ENCODE measurements at places on chromosomes 1 and 21.

- DNase-seq = no peak
Measured at GRCh38 chr1:19367584-19368041, 55.5 kb downstream of the SLC66A1 start.

GRCh38 chr1:114756949-114757454, 782 bp downstream of the CSDE1 start:
- DNase-seq = no peak

DNA sequence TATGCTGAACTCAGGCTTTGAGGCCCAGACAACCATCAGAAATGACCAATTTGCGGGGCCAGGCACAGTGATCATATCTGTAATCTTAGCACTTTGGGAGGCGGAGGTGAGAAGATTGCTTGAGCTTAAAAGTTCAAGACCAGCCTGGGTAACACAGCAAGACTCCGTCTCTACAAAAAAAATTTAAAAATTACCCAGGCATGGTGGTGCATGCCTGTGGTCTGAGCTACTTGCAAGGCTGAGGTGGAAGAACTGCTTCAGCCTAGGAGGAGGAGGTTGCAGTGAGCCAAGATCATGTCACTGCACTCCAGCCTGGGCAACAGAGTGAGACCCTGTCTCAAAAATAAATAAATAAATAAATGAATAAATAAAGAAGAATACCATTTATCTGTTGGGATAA, 156.5 kb downstream of the EIF4G3 start:
- no peak for DNase-seq

GRCh38 chr1:231206856-231207255, 34.2 kb upstream of the GNPAT start:
- DNase-seq = no peak

DNA sequence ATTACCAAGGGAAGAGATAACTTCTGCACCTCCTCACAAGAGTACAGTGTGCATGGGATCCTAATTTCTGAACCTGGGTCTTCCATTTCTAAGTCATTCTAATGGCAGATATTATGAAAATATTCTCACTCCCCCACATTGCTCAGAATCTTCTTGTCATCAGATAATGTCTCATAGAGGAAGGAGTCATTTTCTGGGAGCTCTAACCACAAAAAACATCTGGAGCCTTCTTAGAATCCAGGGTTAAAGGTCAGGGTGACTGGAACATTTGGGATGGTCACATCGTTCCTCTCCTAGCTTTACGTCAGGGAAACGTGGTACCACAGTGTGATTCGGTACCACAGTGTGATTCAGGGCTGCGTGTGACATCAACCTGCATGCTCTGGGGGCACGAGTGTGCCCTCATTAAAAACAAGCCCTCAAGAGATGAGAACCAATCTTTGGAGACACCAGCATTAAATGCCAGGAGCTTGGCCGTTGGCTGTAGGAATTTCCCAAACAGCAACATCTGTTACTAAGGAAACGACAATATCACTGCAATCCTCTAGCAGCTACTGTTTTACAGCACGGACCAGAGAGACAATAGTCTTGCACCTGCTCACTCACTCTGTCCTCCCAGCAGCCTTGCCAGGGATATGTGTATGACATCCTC, 179.1 kb downstream of the PSMG1 start:
- no peak for DNase-seq

DNA sequence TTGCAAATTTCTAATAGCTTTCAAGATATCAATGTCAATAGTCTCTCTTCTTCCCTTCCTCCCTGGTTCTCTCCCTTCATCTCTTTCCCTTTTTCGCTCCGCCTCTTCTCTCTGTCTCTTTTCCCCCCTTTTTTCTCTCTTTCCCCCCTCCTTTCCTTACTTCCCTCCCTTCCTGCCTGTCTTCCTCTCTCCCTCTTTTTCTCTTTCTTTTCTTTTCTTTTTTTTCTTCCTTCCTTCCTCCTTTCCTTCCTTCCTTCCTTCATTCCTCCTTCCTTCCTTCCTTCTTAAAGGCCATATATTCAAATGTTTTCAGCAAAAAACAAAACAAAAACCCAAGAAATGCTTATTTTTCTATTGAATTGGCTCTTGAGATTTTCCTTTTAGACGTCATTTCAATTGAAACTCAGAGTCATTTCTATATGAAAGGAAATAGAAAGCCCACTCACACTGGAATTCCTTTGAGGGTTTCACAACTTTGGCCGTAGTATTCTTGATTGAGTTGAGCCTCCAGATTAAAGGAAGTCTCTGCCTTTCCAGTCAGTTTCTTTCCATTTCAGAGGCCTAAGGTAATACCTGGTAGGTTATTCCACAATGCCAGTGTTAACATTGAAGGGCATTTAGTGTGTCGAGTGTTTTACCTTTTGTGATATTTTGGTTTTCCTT, 551.5 kb downstream of the LMO4 start:
- DNase-seq = no peak

GRCh38 chr1:117600966-117601365, 4.9 kb upstream of the TENT5C start:
- peak; percentile 43 for DNase-seq

GRCh38 chr1:201250326-201251011, 32.8 kb upstream of the PKP1 start:
- no peak for DNase-seq

DNA sequence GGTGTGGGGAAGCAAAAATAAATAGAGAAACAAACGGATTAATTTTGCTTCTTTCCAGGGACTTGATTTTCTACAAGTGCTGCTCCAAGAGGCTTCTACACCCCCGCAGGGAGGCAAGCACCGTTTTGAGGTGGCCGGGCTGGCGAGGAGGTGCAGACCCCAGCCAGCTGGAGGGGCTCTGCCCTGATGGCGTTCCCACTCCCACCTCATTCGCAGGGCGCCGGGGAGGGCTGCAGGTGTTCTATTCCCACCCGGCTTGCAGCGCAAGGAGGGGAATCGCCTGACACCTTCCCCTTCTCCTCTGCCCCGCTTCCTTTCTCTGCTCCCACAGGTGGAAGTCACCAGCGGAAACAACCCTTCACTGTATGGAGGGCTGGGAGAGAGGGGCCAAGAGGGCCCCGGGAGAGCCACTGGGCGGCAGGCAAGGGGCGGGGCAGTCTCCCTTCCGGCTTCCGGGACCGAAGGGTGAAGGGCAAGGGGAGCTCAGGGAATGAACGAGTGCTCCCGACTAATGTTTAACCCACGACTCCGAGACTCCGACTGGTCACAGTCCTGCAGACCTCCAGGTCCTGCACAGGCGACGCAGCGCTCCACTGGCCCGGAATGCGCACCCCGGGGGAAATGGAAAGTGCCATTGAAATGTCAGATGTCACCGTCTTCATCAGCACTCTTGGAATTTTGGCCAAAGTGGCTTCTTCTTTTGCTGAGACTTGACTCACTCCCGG, 29.1 kb downstream of the TEX35 start:
- DNase-seq = no peak

- no peak for DNase-seq
Measured at GRCh38 chr1:152084853-152085252, 4.0 kb downstream of the TCHHL1 start.

GRCh38 chr1:202329891-202330290, 11.8 kb downstream of the UBE2T start:
- DNase-seq = no peak

DNA sequence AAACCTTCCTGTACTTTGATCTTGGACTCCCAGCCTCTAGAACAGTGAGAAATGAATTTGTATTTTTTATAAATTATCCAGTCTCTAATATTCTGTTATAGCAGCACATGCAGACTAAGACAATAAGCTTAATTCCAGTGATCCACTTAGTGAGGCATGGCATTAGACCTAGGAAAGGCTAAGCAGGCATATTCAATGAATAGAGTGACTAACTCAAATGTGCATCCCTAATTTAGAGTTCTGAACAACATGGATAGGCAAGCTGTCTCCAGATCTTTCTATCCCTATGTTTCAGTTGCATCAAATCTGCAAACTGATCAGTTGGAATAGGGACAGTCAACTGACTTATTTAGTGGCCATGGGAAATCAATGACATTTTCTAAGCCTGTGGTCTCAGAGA, 4.3 kb upstream of the ERICH3 start:
- DNase-seq = no peak

- no peak for DNase-seq
Measured at GRCh38 chr1:151530461-151530860, 9.6 kb upstream of the TUFT1 start.

- DNase-seq = no peak
Measured at GRCh38 chr1:39899611-39900538, 1.8 kb downstream of the MYCL start.

- DNase-seq = peak; percentile 77
Measured at GRCh38 chr1:53681977-53682685, 56.8 kb downstream of the GLIS1 start.

GRCh38 chr1:95002540-95003432, 70.0 kb downstream of the ALG14 start:
- DNase-seq = peak; percentile 51

DNA sequence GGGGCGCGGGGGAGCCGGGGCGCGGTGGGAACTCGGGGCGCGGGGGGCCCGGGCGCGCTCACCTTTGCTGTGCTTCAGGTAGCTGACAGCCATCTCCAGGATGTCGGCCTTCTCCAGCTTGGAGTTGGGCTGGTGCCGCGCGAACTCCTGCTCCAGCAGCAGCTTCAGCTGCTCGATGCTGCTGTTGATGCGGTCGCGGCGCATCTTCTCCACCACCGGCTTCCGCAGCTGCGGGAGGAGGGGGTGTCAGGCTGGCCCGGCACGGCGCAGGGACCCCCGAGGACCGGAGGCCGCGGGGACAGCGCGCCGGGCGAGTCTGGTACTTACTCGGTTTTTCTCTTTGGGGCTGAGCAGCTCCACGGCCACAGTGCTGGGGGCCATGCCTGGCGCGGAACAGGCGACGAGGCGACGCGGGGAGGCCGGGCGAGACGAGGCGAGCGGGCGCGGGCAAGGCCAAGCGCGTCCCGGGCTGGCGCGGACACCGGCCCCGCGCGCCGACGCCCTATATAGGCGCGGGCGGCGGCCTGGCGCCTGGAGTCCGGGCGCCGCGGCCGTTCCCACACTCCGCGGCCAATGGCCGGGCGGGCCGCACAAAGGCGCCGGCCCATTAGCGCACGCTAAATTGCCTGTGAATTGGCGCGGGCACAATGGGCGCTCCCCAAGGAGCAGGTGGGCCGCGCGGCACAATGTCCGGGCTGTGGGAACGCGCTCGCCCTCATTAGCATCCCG, at the start of gene HES5:
Gene HES5 (minus strand): TSS at position 480 of the 729 bp plus-strand sequence. CDS start 99 bp downstream, at position 381.
- no peak for DNase-seq

GRCh38 chr1:159211331-159212136, 6.9 kb downstream of the ACKR1 start:
- peak; percentile 75 for DNase-seq

GRCh38 chr1:232743999-232744398, 61.2 kb upstream of the MAP10 start:
- DNase-seq = no peak

GRCh38 chr1:21258331-21259134, 31.7 kb downstream of the ECE1 start:
- no peak for DNase-seq

GRCh38 chr21:31873696-31874599, 1.1 kb downstream of the HUNK start:
- no peak for DNase-seq

DNA sequence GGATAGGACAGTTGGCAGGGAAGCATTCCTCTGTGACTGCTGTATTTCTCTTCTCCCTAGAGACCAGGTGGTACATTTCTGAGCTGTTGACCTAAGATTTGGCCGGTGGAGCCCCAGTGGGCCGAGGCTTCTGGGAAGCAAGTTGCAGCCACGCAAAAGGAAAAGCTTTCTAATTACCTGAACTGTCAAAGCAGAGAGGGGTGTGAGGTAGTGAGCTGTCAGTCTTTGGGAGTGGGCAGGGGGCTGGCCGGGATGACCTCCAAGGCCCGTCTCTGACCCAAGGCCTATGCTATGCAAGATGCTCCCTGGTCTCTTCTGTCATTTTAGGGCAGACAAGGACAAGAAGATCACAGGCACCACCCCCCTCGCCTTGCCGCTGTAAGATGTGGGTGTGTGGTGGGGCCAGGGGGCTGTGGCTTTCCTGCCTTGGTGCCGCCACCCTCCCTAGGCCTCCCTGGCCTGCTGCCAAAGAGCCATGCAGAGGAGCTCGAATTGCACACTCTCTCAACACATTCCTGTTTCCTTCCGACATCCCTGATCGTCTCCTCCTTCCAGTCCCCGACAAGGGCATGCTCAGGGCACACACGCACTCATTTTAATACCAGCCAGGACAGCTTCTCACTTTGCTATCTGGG, 7.7 kb downstream of the PADI1 start:
- no peak for DNase-seq

GRCh38 chr1:66239834-66240233, 294.1 kb upstream of the SGIP1 start:
- no peak for DNase-seq

- DNase-seq = no peak
Measured at GRCh38 chr21:41429925-41430491, 4.0 kb downstream of the MX1 start.

DNA sequence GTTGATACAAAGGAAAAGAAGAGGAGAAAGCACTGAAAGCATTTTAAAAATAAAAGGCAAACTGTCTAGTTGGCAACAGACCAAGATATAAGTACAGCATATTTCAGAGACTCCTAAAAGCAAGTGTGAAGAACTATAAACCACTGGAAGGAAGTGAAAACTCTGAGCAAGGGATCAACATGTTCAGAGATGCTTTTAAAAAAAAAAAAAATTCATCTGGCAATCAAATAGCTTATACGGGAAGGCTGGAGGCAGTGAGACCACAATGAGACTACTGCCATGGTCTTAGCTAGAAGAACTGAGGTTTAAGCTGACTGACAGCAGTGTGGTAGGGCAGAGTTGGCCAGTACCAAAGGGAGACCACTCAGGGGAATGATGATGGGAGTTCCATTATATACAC, 124.3 kb downstream of the VAV3 start:
- no peak for DNase-seq

- DNase-seq = no peak
Measured at GRCh38 chr1:25821630-25822091, 1.9 kb downstream of the MTFR1L start.

- DNase-seq = no peak
Measured at GRCh38 chr1:84319662-84320061, 18.2 kb downstream of the SAMD13 start.

GRCh38 chr1:64584479-64584878, 114.5 kb downstream of the CACHD1 start:
- no peak for DNase-seq

GRCh38 chr1:9121496-9122409, 7.1 kb downstream of the GPR157 start:
- no peak for DNase-seq

- no peak for DNase-seq
Measured at GRCh38 chr21:43194303-43195120, 25.7 kb downstream of the CRYAA start.

GRCh38 chr1:70458131-70458530, 47.1 kb downstream of the CTH start:
- DNase-seq = peak; percentile 9

- no peak for DNase-seq
Measured at GRCh38 chr1:39805385-39805784, 16.7 kb upstream of the BMP8B start.
